Activated CD8-positive, alpha-beta memory T cell treated with anti-CD3 and anti-CD28 coated beads for 48 hours (primary cell): ENCODE measurements at places on chromosomes 3 and 15.

DNA sequence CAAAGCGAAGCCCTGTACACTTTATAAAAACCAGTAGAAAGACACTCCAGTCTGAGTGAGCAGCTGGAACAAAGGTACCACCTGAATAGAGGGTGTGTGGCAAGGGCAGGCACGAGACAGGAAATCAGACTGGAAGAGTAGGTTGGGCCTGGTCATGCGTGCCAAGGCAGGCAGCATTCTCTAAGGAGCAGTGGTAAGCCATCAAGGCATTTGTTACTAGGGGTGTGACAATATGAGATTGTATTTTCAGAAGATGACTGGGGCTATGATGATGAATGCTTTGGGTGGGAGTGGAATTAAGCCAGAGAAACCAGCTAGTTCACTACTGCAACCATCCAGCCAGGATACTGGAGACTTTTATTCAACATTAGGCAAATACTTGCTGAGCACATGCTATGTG lies 5.0 kb downstream of the JMJD7 start:
- DNase-seq: no peak

GRCh38 chr15:96272427-96272826 lies 58.1 kb upstream of the NR2F2 start:
- no peak for DNase-seq

DNA sequence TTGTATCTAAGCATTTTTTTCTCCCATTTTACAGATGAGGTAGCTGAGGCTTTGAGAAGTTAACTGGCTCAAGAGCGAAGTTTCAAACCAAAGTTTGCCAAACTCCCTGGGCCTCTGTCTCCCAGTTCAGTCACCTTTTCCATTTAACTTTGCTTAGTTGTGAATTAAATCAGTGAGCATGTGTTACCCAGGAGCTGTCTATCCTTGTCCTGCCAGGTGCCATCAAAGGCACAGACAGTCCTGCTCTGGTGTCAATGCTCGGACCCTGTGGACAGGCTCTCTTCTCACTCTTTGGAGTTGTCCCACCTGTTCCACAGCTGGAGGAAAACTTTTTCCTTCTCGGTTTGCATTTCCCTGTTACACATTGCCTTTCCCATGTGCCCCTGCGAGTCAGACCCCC lies 8.6 kb downstream of the EPHB1 start:
- DNase-seq: no peak

DNA sequence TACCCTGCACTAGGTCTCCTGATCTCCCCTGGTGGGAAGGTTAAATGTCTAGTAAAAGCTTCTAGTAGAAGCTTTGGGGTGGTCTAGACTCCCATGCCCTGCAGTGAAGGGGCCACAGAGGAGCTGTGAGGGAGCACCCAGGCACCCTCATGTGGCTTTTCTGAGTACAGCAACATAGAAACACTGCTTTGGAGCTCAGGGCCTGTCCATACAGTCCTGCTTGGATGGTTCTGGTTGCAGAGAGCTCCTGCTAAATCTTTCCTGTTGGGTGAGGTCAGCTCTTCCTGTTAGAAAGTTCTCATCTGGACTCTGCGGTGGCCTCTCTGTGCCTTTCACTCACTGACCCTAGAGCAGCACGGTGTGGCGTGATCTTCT lies 47.8 kb downstream of the GPD1L start:
- DNase-seq: no peak

GRCh38 chr3:1532935-1533606 lies 440.2 kb downstream of the CNTN6 start:
- no peak for DNase-seq

DNA sequence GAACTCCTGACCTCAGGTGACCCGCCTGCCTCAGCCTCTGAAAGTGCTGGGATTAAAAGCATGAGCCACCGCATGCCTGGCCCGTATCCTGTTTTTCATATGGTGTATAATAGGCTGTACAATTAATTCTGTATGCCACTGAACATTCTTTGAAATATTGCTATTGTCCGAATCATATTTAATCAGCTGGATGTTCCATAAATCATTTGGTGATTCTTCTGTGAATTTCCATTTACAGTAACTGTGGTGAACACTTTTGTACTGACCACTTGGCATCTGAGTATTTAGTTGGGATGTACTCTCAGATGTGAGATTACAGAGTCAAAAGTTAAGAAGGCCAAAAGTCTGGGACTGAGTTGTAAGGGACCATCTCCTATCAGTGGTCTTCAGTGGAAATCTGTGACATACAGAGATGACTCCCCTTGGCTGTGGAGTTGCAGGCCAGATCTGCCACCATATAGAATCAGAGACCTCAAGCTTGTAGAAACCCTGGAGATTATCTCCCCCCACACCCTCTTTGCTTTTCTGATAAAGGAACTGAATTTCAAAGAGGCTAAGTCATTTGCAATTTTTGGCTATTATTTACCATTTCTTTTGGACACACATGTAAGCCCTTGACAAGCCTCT lies 25.7 kb upstream of the DYNC1LI1 start:
- DNase-seq: no peak

DNA sequence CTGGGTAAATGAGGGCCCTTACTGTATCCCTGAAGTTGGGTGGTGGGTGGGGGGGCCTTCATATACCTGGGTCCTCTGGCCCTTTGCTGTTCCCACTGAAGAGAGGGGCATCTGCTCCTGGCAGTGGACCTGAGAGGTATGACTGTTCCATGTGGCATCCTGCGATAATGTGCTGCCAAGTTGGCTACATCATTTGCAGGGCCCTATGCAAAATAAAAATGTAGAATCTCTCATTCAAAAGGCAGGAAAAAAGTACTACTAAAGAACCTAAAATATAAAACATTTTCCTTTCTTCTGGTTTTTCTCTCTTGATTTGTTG lies 49.2 kb upstream of the RYK start:
- DNase-seq: no peak

DNA sequence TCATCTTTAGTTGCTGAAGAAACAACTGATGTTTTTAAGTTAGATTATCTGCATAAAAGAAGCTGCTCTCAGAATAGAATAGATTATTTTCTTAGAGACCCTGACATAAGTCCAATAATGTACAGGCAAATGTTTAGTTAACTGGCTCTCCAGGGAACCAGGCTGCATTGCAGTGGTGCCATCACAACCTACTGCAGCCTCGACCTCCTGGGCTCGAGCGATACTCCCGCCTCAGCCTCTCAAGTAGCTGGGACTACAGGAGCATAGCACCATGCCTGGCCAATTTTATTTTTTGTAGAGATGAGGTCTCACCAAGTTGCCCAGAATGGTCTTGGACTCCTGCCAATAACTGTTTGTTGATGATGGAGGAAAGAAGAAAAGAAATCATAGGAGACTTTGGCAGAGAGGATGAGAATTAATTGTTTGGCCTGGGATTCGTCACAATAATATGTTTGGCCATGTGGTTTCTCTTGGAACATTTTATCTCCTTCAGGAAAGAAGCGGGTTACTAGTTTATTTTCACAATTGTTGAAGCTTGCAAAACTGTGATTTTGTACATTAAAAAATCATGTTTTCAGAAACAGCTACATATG lies 429.2 kb downstream of the CADM2 start:
- no peak for DNase-seq

DNA sequence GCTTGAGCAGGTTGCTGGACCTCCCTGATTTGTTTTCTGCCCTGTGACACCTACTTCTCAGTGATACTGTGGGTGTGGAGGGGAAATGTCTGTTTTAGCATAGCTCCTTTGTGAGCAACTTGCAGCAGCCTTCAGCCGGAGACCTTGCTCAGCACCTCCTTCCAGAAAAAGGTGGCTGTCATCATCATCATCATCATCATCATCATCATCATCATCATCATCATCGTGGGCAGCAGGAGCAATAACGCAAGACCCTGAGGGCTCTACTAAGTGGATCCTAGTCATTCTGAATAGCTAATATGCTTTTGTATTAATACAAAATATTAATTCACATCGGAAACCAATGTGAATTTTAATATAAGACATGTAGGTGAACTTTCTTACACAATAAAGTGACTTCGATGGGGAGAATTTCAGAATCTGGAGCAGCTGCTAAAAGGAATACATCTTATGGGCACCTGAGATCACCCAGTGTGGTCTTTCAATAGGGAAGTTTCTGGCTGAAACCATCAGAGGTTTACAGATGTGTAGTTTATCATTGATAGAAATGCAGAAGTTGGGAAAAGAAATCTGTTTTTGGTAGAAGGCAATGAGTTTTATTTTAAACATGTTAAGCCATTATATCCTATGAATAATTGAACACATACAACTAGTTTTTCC lies 8.6 kb downstream of the GABRR3 start:
- DNase-seq: no peak

DNA sequence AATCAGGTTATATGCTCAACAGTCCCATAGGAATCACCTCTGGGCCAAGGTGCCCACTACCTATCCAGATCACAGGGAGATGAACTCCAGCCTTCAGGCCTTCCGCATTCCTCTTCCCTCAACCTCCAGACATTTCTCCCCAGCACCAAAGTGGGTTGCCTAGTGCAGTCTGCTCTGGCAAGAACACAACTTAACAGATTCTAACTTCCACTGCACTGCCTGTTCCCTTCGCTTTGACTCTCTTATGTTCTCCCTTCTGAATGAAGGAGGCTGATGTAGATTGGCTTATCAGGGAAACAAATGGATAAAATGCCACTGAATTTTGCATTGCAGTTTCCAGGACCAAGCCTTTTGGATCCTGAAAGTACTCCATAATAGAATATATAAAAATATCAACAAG lies 106.3 kb downstream of the SRGAP3 start:
- DNase-seq: no peak

- no peak for DNase-seq
Observed at GRCh38 chr3:102193255-102193654, 241.6 kb upstream of the ZPLD1 start.
